ENCODE measurements at places on chromosomes 6 and 20. TPM values are rescaled to one million over a fixed set of nuclear protein-coding genes. Genes with fewer than 3 reads are reported as not detected.
A peak's percentile ranks its signal among the peaks of the same experiment; 100 is the strongest.

RRBP1 gene
- 27.5 TPM for total RNA-seq

AAR2 gene
- 22.0 TPM for total RNA-seq

DNA sequence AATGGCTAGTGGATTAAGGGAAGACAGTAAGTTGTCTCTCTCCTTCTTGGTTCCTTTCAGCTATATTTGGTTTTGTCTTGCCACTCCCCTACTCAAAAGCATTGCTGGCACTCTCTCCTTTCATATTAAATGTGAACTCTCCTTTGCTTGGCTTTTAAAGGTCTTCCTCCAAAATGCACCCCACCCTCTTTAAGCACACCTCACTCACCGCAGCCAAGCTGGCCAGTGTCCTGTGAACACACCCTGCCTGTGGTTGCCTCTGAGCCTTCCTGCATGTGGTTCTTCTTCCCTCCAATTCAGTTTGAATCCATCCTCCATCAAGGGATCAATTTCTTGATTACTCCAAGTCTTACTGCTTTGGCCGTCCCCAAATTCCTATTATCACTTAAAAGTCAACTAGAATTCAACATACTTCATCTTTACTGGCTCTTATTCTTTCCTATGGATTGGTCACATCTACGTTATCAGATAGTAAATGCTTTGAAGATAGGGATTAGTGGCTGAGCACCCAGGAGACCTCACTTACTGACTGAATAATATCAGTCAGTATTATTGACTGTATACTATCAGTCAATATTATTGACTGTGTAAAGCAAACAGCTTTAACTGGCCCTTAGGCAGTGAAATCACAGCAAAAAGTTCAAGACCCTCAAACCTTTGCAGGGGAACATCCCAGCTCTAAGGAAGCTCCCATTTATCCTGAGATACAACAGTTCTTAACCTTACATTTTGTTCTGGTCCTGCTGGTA lies 41.6 kb upstream of the SPDEF start:
- peak overlapping the region; percentile 62 for H3K27ac ChIP-seq
- H3K4me3 ChIP-seq = no peak overlapping the region
- no peaks in the 10 kb centered on the region for H3K27me3 ChIP-seq
- H3K36me3 ChIP-seq = no peaks in the 10 kb centered on the region
- DNase-seq = no peak
- H3K4me1 ChIP-seq = peaks cover 9% of the 10 kb centered on the region

DNA sequence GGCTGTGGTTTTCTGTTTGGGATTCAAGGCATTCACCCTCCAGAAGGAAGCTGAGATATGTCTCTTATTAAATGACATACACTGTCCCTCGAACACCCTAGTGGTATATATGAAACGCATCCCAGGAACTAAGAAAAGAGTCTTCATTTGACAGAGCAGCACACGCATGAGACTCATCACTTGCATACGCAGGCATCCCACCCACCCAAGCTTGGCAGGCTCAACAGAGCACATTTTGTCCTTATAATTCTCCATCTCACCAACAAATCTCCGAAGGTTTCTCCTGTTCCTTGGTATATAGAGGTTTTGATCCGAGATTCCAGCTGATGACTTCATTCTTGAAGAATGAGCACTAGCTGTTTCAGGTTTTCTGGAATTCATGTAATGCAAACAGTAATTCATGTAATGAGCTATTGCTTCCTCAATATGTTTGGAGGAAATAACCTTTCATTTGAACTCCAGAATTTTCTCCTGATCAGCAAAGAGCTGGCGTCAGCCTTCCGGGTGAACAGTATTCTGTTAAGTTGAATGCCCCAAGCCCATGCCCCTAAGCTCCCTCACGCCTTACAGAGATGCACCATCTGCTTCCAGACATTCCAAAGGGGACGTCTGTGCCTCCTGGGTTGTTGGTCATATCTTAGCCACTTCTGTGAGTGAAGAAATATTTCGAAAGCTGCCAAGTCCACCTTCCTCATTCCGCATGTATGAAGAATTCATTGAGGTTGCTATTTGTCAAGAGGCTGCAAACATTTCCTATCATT lies 66.0 kb upstream of the CDH4 start:
- DNase-seq = no peak
- no peak overlapping the region for H3K4me3 ChIP-seq
- H3K27me3 ChIP-seq = no peaks in the 10 kb centered on the region
- no peaks in the 10 kb centered on the region for H3K36me3 ChIP-seq
- H3K27ac ChIP-seq = no peak overlapping the region
- H3K4me1 ChIP-seq = no peaks in the 10 kb centered on the region

PKIB gene
- not detected for total RNA-seq

DNA sequence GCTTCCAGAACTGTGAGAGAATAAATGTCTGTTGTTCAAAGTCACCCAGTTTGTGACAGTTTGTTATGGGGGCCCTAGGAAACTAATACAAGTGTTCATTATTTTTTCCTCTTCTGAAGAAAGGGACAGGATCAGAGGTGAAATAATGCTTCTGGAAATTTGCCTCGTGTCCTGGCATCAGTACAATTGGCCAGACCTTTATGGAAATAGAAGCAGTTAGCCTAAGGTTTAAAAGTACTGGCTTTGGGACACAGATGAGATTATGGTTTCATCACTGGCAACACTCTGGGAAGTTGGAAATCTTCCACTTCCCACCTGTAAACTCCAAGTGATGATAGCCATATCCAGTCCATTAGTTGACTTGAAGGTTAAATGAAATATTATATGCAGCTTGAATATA lies 88.7 kb downstream of the PLCB1 start:
- H3K4me1 ChIP-seq = no peaks in the 10 kb centered on the region
- no peaks in the 10 kb centered on the region for H3K27me3 ChIP-seq
- H3K36me3 ChIP-seq = no peaks in the 10 kb centered on the region

TSHZ2 gene
- 7.7 TPM for total RNA-seq

DNA sequence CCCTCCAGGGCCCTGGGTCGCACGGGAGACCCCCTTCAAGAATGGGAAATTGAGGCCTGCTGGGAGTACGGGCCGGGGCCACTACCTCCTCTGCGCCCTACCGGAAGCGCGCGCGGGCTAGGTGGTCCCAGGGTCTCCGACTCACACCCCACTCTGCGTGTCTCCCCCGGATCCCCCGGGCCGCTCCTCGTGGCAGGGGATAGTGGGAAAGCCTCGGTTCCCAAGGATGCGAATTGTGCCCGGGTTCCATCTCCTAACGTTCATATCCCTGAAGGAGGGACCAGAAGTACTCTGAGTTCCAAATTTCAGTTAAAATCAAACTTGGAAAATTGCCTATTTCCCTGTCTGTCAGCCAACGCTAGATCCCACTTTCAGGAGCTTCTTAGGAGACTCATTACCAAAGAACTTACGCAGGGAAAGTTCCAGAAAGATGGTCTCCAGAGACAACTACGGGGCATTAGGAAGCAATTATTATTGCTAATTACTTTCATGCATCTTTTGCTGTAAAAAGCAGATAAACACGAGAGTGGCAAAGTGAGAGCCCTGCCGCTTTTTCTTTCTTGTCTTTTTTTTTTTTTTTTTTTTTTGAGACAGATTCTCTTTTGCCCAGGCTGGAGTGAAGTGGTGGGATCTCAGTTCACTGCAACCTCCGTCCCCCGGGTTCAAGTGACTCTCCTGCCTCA lies 858 bp downstream of the FAM83D start:
- H3K4me3 ChIP-seq = peak overlapping the region; percentile 31
- H3K27me3 ChIP-seq = peaks cover 3% of the 10 kb centered on the region
- no peak for DNase-seq
- no peaks in the 10 kb centered on the region for H3K36me3 ChIP-seq

GRCh38 chr20:23641936-23642751 lies 4.4 kb upstream of the CST3 start:
- no peaks in the 10 kb centered on the region for H3K36me3 ChIP-seq
- no peak overlapping the region for H3K4me3 ChIP-seq
- no peak overlapping the region for H3K27ac ChIP-seq
- no peaks in the 10 kb centered on the region for H3K4me1 ChIP-seq
- no peak for DNase-seq

DNA sequence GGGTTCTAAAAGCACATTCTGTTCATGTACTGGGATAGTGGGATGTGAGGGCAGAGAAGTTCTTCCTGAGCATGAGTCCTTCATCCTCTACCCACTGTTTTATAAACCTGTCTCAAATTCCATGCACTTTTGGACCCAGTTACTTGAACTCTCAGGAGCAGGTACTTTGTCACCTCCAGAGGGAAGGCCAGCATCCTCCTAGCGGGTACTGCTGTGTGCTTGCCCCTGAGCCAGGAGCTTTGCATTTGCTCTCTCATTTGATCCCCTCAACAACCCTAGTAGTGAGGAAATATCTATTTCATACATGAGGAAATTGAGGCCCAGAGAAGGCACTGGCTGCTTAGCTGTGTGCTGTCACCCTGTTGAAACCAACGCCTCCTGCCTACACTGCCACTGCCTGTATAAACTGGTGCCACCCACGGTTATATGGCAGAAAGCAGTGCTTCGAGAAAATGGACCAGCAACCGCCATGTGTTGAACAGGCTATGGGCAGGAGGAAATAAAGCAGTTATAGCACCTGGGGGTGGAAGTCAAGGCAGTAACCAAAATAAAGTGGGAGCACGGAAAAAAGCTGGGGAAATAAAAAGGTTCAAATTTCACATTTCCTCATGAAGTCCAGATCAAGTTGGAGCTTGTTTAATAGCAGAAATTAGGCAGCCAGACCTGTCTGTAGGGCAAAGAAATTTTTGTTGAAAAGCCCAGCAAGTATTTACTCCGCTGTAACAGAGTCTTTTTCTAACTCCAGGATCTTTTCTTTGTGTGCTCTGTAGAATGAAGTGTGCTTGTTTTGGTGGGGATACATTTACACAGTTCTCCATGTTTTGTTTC lies 38.0 kb downstream of the KLHL31 start:
- H3K4me3 ChIP-seq = no peak overlapping the region
- DNase-seq = no peak
- no peaks in the 10 kb centered on the region for H3K27me3 ChIP-seq
- no peak overlapping the region for H3K27ac ChIP-seq

DNA sequence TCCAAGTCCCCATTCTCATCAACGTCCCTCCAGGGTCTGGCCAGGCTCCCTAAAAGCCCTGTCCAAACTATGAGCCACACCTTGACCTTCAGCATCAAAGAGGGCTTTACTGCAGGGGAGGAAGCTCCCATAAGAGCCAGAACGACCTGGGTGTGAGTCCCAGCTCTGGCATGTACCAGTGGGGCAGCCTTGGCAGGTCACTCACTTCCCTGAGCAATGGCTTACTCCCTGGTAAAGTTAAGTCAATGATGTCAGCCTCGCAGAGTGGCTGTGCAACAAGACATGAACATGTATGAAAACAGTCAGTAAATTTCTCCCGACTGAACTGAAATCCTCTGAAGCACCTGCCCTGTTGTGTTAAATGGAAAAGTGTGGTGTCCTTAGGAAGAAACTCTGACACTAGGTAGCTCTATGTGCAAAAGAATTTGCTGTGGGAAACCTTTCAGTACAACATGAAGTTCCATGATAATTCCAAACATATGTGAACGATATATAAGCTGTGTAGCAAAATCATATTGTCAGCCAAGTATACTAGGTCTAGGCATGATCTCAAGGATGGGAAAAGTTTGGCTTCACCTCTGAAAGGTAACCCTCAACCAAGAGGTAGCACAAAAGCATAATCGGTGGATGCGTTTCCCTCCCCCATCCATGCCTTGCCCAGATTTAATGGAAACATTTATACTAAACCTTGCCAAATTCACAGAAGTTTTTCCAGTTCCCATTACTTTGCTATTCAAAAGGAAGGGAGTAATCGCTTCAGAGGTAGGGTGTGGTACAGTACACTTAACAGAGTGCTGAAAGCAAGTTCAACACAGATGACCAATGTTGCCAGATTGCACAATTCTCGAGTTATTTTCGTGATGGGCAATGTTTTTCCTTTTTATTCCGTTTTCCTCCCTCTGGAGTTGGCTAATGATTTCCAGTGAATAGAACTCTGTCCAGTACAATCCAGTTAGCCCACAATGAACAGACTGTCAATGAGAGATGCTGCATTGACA lies 49.0 kb upstream of the RANBP9 start:
- no peaks in the 10 kb centered on the region for H3K36me3 ChIP-seq
- H3K4me1 ChIP-seq = peaks cover 19% of the 10 kb centered on the region
- H3K4me3 ChIP-seq = no peak overlapping the region
- no peak for DNase-seq
- no peaks in the 10 kb centered on the region for H3K27me3 ChIP-seq
- H3K27ac ChIP-seq = no peak overlapping the region

- H3K4me1 ChIP-seq = no peaks in the 10 kb centered on the region
- no peak overlapping the region for H3K4me3 ChIP-seq
- no peaks in the 10 kb centered on the region for H3K27me3 ChIP-seq
- H3K27ac ChIP-seq = no peak overlapping the region
These were observed 30.3 kb downstream of the TBPL1 start for GRCh38 chr6:133983099-133983939.

DNA sequence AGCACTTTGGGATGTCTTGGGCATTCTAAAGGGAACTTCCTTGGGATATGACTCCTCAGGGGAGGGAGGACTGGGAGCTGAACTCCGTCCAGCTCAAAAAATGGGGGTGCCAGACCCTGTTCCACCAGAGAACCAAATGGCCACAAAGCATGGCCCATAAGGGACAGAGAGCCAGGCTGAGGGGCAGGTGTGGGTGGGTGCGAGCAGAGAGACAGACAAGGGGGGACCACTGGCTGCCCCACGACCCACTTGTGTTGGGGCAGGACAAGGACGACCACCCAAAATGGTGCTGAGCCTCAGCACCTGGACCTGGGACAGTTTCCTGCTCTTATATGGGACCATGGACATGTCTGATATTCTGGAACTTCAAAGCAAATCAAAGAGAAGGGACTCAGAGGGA lies 148.2 kb upstream of the MLN start:
- no peaks in the 10 kb centered on the region for H3K27me3 ChIP-seq
- H3K36me3 ChIP-seq = no peaks in the 10 kb centered on the region
- no peak for DNase-seq
- H3K4me1 ChIP-seq = no peaks in the 10 kb centered on the region
- H3K4me3 ChIP-seq = no peak overlapping the region
- H3K27ac ChIP-seq = no peak overlapping the region

GRCh38 chr20:21503345-21503744 lies 10.5 kb downstream of the NKX2-2 start:
- no peak overlapping the region for H3K4me3 ChIP-seq
- no peaks in the 10 kb centered on the region for H3K27me3 ChIP-seq
- peaks cover 22% of the 10 kb centered on the region for H3K4me1 ChIP-seq

- H3K27me3 ChIP-seq = peaks cover 7% of the 10 kb centered on the region
- H3K4me3 ChIP-seq = no peak overlapping the region
These were observed 4.9 kb upstream of the CDSN start for GRCh38 chr6:31125162-31125561.

PLG gene
- 0.32 TPM for total RNA-seq

DNA sequence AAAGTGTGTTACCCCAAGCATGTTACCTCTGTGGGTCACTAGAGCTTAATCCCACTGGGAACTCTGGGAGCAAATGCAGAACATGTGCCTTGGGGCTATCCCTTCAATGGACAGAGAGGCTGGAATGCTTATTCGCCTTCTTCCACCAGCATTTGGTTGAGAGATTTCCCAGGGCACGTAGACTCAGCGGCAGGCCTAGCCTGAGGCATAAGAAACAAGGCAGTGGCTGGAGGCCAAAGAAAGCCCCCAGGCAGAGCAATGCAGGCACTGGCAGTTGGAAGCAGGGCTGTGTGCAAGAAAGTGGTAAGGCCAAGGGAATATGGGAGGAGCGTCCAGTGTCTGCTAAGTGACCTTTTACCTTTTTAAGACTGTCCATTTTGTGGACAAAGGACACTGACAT lies 114.0 kb upstream of the FLRT3 start:
- DNase-seq = no peak
- H3K27me3 ChIP-seq = no peaks in the 10 kb centered on the region
- H3K4me1 ChIP-seq = no peaks in the 10 kb centered on the region
- no peaks in the 10 kb centered on the region for H3K36me3 ChIP-seq
- no peak overlapping the region for H3K4me3 ChIP-seq

QKI gene
- total RNA-seq = 78.4 TPM

Data from B cell (primary cell).